ENCODE measurements at places on chromosomes 5 and 9.
A peak's percentile ranks its signal among the peaks of the same experiment; 100 is the strongest.

- DNase-seq, result peak; percentile 37
Observed at GRCh38 chr5:115932991-115933390, 29.3 kb upstream of the LVRN start.

DNA sequence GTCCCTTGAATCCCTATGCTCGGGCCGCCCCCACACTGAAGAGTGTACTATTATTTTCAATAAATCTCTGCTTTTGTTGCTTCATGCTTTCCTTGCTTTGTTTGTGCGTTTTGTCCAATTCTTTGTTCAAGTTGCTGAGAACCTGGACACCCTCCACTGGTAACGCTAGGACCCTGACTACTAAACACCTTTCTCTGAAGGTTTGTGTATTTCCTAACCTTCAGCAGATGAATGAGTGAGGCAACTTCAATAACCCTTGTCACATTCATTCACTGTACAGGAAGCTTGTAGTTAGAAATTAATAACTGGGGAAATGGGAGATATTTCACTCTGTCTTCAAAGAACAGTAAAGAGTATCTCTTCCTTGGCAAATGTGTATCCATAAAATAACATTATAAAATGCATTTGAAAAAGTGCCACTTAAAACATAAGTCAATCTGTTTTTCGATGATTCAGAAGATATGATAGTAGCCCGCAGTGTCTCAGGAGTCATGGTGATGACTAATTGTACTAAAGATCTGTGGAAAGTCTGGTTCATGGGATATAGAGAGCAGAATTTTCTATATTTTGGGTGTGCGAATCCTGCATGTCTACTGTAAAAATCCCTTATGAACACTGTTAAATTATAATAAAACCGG lies 43.2 kb upstream of the ANKH start:
- peak; percentile 76 for DNase-seq

- DNase-seq, result peak; percentile 75
Observed at GRCh38 chr9:127166651-127167524, 44.5 kb upstream of the ANGPTL2 start.

DNA sequence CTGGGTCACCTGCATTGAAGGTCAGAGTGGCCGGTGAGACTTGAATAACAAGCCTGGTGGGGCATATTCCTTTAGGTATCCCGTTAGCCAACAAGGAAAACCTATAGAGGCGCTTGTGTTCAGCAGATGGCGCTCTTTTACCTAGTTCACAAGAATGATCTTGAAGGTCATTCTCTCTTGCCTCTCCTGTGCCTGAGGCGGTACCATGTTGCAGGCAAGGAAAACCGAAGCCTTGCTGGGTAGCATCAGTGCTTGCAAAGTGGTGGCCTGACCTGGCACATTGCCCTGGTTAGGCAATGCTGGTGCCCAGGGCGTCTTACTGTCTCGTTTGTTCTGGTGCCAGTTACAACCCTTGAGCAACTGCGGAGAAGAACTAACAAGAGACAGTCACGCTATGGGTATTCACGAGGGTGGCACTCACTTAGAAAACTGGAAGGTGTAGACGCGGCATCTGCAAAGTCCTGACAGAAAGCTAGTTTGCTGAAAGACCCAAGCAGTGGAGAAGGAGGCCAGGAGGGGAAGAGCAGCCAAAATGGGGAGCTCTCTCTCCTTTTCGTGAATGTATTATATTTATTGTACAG lies 56.7 kb downstream of the AOPEP start:
- DNase-seq, result peak; percentile 98

DNA sequence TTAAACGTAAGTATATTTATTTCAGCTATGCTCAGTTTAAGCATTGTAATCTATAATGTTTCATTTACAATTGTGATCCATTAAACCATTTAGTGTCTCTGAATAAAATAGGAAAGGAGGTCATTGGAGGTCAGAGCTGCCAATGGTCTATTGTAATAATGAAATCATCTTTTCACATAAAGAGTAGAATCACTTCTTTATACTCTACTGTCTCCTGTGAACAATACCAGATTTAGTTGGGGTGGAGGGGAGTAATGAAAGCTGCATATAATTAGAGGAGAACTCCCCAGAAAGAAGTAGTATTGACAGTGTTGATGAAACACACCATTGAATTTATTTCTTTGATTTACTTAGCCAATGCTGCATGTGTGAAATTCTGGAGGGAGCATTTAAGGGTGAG lies 35.1 kb upstream of the ZFYVE16 start:
- DNase-seq, result no peak

DNA sequence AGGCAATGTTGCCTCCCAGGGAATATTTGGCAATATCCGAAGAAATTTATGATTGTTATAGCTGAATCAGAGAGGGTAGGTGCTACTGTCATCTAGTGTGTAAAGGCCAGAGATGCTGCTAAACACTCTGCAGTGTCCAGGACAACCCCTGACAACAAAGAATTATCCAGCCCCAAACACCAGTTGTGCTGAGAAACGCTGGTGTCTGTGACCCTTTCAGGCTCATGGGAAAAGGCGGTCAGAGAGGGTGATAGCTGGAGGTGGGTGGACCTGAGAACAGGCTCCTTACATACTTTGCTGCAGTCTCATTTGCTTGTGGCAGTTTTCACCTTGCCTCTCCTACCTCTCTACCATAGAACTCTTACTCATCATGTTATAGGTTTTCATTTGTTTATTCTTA lies 295.3 kb upstream of the DMRT1 start:
- no peak for DNase-seq

- peak; percentile 74 for DNase-seq
Observed at GRCh38 chr5:132365213-132365612, 4.3 kb upstream of the SLC22A5 start.

DNA sequence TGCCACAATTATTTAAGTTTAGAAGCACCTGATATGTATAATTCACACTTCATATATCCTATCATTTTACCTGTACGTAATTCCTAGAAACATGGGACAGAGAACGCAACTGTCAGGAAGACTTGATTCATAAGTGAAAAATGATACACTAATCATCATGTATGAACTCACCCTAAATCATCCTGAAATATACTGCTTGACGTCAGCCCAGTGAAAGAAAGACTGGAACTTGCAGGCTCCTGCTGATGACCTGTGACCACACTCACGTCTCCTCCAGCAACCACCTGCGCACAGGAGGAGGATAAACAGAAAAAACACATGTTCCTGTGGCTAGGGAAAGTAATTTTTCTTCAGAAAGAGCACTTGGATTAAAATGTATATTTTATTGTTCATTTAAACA lies 169.7 kb downstream of the MPDZ start:
- peak; percentile 29 for DNase-seq

DNA sequence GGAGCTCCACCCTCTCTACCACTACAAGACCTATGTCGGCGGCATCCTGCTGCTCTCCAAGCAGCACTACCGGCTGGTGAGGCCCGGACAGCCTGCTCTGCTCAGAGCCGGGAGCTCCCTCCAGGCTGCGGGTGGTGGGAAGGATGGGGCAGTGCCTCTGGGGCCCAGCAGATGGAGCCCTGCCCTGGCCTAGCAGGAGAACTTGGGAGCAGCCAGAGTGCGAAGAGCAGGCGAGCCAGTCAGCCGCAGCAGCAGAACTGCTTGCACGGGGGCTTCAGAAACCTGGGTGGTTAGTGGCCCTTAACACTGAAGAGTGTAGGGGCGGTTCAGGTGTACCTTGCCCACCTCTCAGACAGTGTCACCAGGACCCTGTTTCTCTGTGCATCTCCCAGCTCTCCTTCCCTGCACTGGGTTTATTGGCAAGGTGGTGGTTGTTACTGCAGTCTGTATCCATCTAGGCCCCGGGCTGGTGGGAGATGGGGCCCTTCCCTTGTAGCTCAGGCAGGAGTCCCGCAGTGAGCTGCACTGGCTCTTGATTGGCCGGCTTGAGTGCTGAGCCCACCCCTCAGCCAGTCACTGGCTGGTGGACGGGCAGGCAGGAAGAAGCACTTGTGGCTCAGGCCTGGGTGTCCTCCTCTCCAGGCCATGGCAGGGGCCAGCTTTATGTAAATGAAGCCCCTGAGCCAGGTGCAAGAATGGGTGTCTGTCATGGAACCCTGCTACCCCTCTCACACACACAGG lies 7.7 kb downstream of the B4GALT7 start:
- peak; percentile 70 for DNase-seq

DNA sequence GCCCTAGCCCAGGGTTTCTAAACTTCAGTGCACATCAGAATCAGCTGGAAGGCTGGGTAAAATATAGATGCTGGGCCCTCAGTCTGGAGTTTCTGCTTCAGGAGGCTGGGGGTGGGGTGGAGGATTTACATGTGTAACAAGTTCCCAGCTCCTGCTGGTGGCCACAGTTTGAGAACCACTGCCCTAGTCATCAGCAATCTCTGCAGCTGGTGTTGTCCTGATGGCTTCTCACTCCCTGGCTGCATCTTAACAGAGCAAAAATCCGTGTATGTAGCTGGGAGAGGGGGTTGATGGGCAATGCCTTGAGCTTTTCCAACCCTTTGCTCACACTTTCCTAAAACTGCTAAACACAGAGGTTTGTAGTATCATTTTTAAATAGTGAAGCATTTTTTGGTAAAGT lies 186.0 kb upstream of the KLF9 start:
- no peak for DNase-seq

DNA sequence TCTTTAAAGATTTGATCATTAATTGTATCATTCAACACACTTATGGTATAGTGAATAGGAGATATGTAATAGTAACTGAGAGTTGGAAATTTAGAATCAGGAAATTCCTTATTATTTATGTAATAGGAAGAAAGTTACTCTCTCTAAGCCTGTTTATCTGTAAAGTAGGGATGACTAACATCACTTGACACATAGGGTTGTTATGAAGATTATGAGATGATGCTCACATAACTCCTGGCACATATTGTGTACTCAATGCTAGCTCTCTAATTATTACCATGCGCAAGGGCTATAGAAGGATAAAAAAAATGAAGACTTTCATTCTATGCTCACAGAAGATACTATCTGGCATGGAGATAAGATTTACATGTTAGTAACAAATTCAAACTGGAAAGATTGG lies 149.9 kb downstream of the ISOC1 start:
- no peak for DNase-seq
